ENCODE measurements at places on chromosomes 12 and 14.

GRCh38 chr12:121217761-121218160 is 7.8 kb downstream of the P2RX4 start:
- no peak for DNase-seq

DNA sequence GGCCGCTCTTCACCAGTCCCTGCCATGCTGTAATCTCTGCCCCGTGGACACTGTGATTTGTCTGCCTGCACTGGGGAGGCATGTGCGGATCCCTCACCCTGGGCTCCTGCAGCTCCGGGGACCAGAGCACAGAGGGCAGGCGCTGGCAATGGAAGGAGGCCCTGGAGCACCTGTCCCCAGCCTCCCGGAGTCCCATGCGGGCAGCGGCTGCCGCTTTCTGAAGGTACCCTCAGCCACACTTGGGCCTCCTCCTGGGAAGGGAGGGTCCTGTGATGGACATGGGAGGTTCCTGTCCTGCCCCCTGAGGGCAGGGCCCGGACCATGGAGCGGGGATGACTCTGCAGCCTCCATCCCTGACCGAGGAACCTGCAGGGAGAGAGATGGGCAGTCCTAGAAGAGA is 297.4 kb upstream of the SFSWAP start:
- no peak for DNase-seq

GRCh38 chr12:103530307-103531066 is 34.7 kb upstream of the C12orf42 start:
- no peak for DNase-seq

- no peak for DNase-seq
These were observed 6.5 kb upstream of the TMBIM4 start for GRCh38 chr12:66176105-66176900.
